ENCODE measurements at places on chromosomes 2 and 18. TPM values are rescaled to one million over a fixed set of nuclear protein-coding genes. Genes with fewer than 3 reads are reported as not detected.
A peak's percentile ranks its signal among the peaks of the same experiment; 100 is the strongest.

NCKAP1 gene
- total RNA-seq = 50.3 TPM

DNA sequence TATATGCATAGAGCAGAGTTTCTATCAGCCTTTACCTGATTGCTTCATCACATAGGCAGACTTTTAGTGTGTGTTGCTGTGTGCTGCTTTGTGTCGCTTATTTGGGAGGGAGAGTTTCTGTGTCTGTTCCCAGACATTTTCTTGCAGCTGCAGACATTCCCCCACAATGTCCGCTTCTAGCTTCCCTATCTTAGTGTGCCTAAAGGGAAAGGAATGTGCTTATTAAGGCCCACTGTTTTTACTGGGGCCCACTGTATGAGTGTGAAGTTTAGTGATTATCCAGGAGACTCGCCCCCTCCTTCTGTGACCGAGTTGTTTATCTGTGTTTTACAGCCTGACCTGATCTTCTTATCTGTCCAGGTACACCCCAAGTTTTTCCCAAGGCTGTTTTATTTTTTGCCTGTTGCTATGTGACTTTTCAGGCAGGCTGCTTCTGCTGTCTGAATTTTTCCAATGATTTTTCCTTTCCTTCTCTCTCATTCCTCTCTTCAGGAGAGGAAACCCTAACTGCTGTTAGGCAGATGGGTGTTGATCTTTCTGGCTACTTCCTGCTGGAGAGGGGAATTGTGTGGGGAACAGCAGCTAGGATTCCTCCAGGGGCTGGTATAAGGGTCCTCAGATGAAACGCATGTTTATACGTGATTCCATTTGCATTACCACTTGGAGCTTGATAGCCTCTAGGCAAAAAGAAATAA is 47.6 kb downstream of the STK17B start:
- no peaks in the 10 kb centered on the region for H3K4me1 ChIP-seq
- H3K27me3 ChIP-seq = no peaks in the 10 kb centered on the region
- H3K4me3 ChIP-seq = no peak overlapping the region
- no peaks in the 10 kb centered on the region for H3K36me3 ChIP-seq
- H3K27ac ChIP-seq = no peak overlapping the region
- DNase-seq = no peak

GRCh38 chr2:24747299-24747698 is 45.9 kb downstream of the PTRHD1 start:
- H3K4me1 ChIP-seq = no peaks in the 10 kb centered on the region
- no peaks in the 10 kb centered on the region for H3K27me3 ChIP-seq
- H3K27ac ChIP-seq = no peak overlapping the region
- no peak for DNase-seq
- no peak overlapping the region for H3K4me3 ChIP-seq

DNA sequence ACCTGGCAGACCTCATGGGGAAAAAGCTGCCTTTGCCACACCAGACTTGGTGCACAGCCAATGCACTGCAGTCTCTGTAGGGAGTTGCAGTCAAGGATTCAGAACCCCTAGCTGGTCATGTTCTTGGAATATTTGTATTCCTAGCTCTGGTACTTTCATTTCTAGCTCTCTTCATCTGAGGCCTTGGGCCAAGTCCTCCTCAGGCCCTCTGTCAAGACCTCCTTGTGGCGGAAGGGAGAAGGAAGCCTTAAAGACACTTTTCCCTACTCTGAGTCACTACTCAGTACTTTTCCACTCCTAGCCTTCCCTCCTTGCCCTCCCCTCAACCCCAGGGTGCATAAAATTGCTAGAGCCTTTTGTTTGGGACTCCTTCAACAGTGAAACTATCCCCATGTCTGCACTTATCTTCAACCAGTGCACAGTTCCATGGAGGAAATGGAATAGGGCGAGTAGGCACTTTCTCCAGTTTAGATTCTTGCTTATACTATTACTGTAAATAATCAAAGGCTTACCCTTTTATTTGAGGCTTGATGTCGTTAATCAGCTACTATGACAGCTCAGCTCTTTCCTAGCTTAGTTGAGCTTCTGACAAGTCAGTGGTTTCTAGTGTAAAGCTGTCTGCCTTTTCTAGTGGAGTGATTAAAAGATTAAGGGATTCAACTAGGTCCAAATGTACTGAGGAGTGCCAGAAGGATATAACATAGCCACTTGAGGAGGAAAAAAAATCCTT is 15.8 kb downstream of the M1AP start:
- no peaks in the 10 kb centered on the region for H3K27me3 ChIP-seq
- H3K4me3 ChIP-seq = no peak overlapping the region
- no peaks in the 10 kb centered on the region for H3K4me1 ChIP-seq
- H3K27ac ChIP-seq = no peak overlapping the region

GRCh38 chr2:26850000-26850431 is 2.1 kb downstream of the DPYSL5 start:
- H3K27me3 ChIP-seq = peaks cover 28% of the 10 kb centered on the region
- no peak for DNase-seq
- peaks cover 7% of the 10 kb centered on the region for H3K4me1 ChIP-seq
- H3K27ac ChIP-seq = no peak overlapping the region
- H3K36me3 ChIP-seq = no peaks in the 10 kb centered on the region

DNA sequence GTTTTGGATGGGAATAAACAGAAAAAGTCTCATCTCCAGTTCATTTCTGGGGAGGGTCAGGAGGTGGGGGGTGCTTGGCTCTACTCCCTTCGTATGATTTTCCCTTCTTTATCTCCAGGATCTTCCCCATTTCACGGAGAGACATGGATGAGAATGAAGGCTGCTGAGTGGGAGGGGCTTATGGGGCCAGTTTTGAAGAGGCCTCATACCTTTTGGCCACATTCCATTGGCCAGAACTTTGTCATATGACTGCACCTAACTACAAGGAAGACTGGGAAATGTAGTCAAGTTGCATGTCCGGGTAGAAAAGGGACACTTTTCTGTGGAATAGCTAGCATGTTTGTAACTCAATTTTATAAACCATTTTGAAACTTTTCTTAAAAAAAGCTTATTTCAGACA is 117.6 kb downstream of the NEDD4L start:
- no peak overlapping the region for H3K4me3 ChIP-seq
- H3K27ac ChIP-seq = no peak overlapping the region
- no peaks in the 10 kb centered on the region for H3K27me3 ChIP-seq

- H3K36me3 ChIP-seq = peaks cover 44% of the 10 kb centered on the region
- H3K4me3 ChIP-seq = no peak overlapping the region
- no peak overlapping the region for H3K27ac ChIP-seq
- no peak for DNase-seq
- H3K27me3 ChIP-seq = no peaks in the 10 kb centered on the region
Observed at GRCh38 chr2:31372097-31372496, 42.4 kb downstream of the XDH start.

DNA sequence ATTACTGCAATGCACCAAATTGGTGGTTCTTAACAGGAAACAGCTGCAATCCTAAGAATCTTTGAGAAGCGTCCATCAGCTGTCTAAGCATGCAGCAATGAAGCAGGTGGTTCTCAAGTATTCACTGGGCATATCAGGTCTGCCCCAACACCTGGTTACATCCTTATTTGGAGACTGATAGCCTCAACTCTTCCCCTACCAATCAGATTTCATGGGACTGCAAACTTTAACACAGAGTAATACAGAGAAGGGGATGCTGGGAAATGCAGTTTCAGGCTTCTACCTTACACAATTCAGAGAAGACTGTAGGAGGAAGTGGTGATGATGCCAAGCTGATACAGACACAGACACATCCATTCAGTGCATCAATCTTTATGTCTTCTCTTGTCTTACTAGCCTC is 240.5 kb downstream of the BCL2 start:
- H3K27ac ChIP-seq = no peak overlapping the region
- no peaks in the 10 kb centered on the region for H3K36me3 ChIP-seq
- DNase-seq = no peak
- no peaks in the 10 kb centered on the region for H3K4me1 ChIP-seq

GRCh38 chr2:220455351-220455990 is 828.0 kb downstream of the SLC4A3 start:
- H3K27ac ChIP-seq = no peak overlapping the region
- H3K4me1 ChIP-seq = no peaks in the 10 kb centered on the region
- H3K4me3 ChIP-seq = no peak overlapping the region
- H3K36me3 ChIP-seq = no peaks in the 10 kb centered on the region
- no peaks in the 10 kb centered on the region for H3K27me3 ChIP-seq

- no peak for DNase-seq
- H3K4me3 ChIP-seq = no peak overlapping the region
- H3K27ac ChIP-seq = no peak overlapping the region
- H3K27me3 ChIP-seq = no peaks in the 10 kb centered on the region
- peaks cover 6% of the 10 kb centered on the region for H3K4me1 ChIP-seq
- H3K36me3 ChIP-seq = no peaks in the 10 kb centered on the region
Observed at GRCh38 chr2:15527074-15527739, 33.9 kb downstream of the NBAS start.

- no peak overlapping the region for H3K27ac ChIP-seq
- no peaks in the 10 kb centered on the region for H3K4me1 ChIP-seq
- H3K36me3 ChIP-seq = no peaks in the 10 kb centered on the region
- no peaks in the 10 kb centered on the region for H3K27me3 ChIP-seq
- no peak overlapping the region for H3K4me3 ChIP-seq
- DNase-seq = peak; percentile 35
Observed at GRCh38 chr2:240216167-240216566, 75.7 kb upstream of the OTOS start.

DNA sequence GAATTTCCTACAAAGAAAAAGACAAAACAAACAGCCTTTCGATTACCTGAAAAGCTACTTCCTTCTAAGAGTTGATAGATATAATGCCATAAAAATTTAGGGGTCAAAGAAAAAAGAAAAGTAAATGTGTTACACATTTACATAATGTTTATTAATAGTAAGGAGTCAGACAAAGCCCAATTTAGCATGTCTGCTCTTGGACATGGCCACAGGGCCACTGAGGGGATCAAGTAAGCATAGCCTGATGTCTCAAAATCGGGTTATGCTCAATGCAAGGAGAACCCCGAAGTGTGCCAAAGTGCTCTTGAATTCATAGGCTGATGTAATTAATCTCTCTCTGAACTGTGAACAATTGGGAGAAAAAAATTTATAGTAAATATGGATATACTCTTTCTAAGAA is 61.6 kb downstream of the RTN4 start:
- H3K4me1 ChIP-seq = no peaks in the 10 kb centered on the region
- no peak overlapping the region for H3K4me3 ChIP-seq
- DNase-seq = no peak
- H3K27ac ChIP-seq = no peak overlapping the region
- H3K27me3 ChIP-seq = no peaks in the 10 kb centered on the region

DNA sequence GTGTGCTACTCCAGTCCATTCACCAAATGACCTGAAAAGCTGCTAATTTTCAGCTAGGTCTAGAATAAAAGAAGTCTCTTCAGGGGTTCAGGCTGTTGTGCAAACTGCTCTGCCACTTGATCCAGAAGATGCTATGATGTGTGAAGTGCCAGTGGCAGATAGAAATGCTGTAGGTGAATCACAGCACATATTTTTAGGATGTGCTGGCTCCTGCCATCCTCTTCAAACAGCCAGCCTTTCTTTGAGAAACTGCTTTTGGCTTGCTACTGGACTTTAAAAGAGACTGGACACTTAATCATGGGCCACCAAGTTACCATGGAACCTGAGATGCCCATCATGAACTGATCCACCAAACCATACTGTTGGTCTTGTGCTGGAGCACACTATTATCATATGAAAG is 322.1 kb downstream of the EN1 start:
- no peak for DNase-seq
- no peak overlapping the region for H3K27ac ChIP-seq
- no peaks in the 10 kb centered on the region for H3K36me3 ChIP-seq
- H3K4me1 ChIP-seq = no peaks in the 10 kb centered on the region

DNA sequence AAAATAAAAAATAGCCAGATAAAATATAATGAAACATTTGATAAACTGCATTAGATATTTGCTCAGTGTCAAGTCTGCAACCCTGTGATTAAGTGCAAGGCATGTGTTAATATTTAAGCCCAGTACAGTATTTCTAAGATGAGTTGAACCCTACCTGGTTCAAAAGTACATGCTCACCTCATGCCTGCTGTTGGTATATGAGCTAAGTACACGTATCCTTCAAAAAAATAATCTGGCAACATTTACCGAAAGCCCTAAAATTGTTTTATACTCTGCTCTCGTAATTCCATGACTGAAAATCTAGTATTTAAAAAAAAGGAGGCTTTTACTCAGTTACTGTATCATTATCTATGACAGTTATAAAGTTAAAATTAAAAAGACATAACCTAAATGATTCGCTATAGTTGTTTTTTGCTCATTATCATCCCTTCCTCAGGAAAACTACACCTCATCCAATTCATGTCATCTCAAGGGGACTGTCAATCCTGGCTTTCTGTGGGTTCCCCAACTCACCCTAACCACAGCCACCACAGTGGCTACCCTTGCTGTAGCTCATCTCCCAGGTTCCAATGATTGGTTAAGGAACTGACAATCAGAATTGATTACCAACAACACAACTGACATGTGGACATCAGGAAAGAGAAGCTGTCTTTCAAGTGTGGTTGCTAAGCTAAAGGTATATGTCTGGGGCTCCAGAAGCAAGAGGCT is 10.6 kb downstream of the TLK1 start:
- no peak overlapping the region for H3K27ac ChIP-seq
- H3K27me3 ChIP-seq = no peaks in the 10 kb centered on the region
- H3K4me3 ChIP-seq = no peak overlapping the region
- DNase-seq = no peak
- H3K36me3 ChIP-seq = no peaks in the 10 kb centered on the region
- H3K4me1 ChIP-seq = no peaks in the 10 kb centered on the region
